ENCODE measurements at places on chromosomes 7 and 10. TPM values are rescaled to one million over a fixed set of nuclear protein-coding genes. Genes with fewer than 3 reads are reported as not detected.

Gene CYP2E1
- total RNA-seq = 0.25 TPM

Gene THSD7A
- total RNA-seq = 1.7 TPM

Gene CAMK2B
- 0.12 TPM for total RNA-seq

Gene OR13A1
- not detected for total RNA-seq

Gene RGR
- not detected for total RNA-seq

Gene HSPA12A
- 9.7 TPM for total RNA-seq

Gene JAKMIP3
- 1.1 TPM for total RNA-seq

Gene SPDYE9
- total RNA-seq = not detected

Gene CPN1
- 0.26 TPM for total RNA-seq

Gene PRSS2
- not detected for total RNA-seq

Gene NEUROD6
- total RNA-seq = not detected

Gene OGDHL
- total RNA-seq = 0.40 TPM

Gene CYP2C19
- total RNA-seq = 0.12 TPM

Gene PNLIPRP2
- not detected for total RNA-seq

Gene SYCE1
- total RNA-seq = not detected

Gene OGDH
- total RNA-seq = 30.5 TPM

Gene C10orf67
- not detected for total RNA-seq

Gene EIF4H
- 306 TPM for total RNA-seq

Gene AEBP1
- total RNA-seq = not detected

Gene CNNM1
- total RNA-seq = 26.9 TPM

Gene MEIG1
- total RNA-seq = 0.80 TPM

Gene FOXP2
- not detected for total RNA-seq

Gene RAMP3
- total RNA-seq = not detected

Gene MARCHF5
- 34.4 TPM for total RNA-seq

Gene KCNK18
- total RNA-seq = not detected

Gene AGMO
- 1.1 TPM for total RNA-seq

Gene FANK1
- total RNA-seq = 2.2 TPM

Gene ZNF503
- 6.6 TPM for total RNA-seq

Gene LRGUK
- total RNA-seq = 0.35 TPM

Gene SYT15B
- 2.1 TPM for total RNA-seq

Gene TAS2R40
- total RNA-seq = not detected

Gene BMPER
- total RNA-seq = 5.4 TPM

Gene LBX1
- total RNA-seq = not detected

Gene CALY
- total RNA-seq = 0.33 TPM

Gene STEAP4
- total RNA-seq = 0.07 TPM

Gene VAX1
- 0.97 TPM for total RNA-seq

Gene AGAP5
- 2.8 TPM for total RNA-seq

Gene LEP
- not detected for total RNA-seq

Gene DNTT
- total RNA-seq = not detected
